Suppressor macrophage (primary cell): ENCODE measurements at places on chromosomes 2 and 18.

DNA sequence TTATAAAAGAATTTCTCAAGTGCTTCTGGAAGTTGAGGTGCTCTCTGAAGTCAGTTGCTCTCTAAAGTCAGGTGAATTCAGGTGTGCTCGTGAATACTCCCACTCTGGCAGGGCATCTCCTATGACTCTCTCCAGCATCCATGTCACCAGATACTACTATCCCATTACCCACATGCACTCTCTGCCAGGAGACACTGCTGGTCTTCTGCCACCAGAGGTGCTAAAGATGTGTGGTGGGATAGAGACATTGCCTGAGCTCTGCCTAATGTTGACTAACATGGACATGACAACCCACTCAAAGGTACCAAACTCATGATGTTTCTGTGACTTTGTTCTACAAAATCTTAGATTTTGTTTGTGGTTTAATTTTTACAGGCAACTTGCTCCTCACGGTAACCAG, 106.4 kb upstream of the HNRNPA3 start:
- DNase-seq: no peak

GRCh38 chr18:76377359-76377756, 117.7 kb downstream of the ZNF516 start:
- no peak for DNase-seq

- DNase-seq: no peak
Observed at GRCh38 chr2:165568361-165568760, 98.9 kb downstream of the CSRNP3 start.

GRCh38 chr2:65431421-65432226, 775 bp downstream of the SPRED2 start:
- peak; percentile 66 for DNase-seq

GRCh38 chr2:116810071-116810470, 1004.4 kb upstream of the DDX18 start:
- DNase-seq: no peak

DNA sequence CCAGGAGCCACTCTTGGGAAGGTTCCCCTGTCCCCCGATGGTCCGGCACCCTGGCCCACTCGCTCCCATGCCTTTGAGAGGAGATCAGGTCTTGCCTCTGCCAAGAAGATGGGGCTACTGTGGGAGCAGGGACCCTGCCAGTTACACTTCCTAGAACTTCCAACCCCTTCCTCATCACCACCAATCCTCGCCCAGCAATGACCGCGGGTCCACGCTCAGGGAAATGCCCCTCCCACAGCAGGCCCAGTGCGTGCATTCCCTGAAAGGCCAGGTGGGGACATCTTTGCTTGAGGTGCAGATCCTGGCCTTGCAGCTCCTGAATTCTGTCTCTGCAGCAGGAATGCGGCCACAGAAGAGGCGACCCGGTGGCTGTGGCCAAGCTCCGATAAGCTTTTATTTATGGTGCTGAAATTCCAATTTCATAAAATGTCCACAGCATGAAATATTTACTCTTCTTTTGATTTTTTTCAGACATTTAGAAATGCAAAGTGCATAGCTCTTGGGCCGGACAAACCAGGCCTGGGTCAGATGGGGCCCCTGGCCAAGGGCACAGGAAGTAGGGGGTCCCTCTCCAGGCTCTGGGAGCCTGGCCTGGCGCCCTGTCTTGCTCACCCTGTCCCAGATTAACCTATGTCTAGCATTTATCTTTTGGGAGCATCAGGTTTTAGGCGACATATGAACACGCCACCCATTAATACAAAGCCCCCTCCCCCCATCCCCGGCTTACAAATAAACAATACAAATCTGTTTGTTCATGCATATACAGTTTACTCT, 29.8 kb downstream of the PXDN start:
- DNase-seq: no peak

- DNase-seq: no peak
Observed at GRCh38 chr2:42933824-42934254, 141.5 kb upstream of the HAAO start.

- no peak for DNase-seq
Observed at GRCh38 chr18:45666006-45666405, 50.7 kb downstream of the SLC14A2 start.

GRCh38 chr2:10285556-10286198, 17.0 kb upstream of the HPCAL1 start:
- DNase-seq: peak; percentile 94

GRCh38 chr18:58128381-58129374, 84.7 kb downstream of the NEDD4L start:
- no peak for DNase-seq

DNA sequence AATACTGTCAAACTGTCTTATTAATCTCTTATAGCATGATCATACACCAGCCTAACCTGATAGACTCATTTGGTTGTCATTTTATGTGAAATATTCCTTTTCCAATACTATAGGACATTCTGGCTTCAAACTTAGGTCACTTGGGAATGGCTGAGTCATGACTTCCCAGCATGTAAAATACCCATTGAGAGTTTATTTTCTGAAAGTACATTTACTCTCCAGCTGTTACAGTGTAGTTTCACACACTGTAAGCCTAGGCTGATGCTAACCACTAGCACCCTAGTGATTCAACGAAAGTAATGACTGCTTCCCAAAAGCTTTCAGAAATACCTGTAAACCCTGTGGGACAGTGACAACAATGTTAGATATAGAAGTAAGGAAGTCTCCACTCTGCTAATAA, 93.8 kb downstream of the FIGN start:
- no peak for DNase-seq

- peak; percentile 95 for DNase-seq
Observed at GRCh38 chr18:44507729-44508325, 172.9 kb upstream of the SETBP1 start.

- DNase-seq: no peak
Observed at GRCh38 chr2:71926876-71927756, 220.5 kb downstream of the CYP26B1 start.

GRCh38 chr2:157327621-157328500, 2.2 kb upstream of the ERMN start:
- peak; percentile 90 for DNase-seq

DNA sequence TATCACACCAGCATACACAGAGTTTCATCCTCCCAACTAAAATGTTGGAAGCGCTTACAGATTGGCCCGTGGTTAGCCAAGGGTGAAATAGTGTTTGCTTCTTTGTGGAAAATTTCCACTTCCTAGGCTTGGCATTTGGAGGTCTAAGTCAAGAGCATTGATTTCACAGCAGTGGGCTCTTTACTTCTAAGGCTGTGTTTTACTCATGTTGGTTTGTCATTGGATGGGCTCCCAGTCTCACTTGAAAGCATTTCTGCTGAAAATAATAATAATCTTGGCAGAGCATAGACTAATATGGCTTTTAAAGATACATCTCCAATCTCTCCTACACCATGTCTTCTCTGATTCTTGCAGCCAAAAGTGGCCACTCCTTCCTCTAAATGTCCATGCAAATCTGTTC, 82.9 kb downstream of the DYNAP start:
- DNase-seq: no peak

DNA sequence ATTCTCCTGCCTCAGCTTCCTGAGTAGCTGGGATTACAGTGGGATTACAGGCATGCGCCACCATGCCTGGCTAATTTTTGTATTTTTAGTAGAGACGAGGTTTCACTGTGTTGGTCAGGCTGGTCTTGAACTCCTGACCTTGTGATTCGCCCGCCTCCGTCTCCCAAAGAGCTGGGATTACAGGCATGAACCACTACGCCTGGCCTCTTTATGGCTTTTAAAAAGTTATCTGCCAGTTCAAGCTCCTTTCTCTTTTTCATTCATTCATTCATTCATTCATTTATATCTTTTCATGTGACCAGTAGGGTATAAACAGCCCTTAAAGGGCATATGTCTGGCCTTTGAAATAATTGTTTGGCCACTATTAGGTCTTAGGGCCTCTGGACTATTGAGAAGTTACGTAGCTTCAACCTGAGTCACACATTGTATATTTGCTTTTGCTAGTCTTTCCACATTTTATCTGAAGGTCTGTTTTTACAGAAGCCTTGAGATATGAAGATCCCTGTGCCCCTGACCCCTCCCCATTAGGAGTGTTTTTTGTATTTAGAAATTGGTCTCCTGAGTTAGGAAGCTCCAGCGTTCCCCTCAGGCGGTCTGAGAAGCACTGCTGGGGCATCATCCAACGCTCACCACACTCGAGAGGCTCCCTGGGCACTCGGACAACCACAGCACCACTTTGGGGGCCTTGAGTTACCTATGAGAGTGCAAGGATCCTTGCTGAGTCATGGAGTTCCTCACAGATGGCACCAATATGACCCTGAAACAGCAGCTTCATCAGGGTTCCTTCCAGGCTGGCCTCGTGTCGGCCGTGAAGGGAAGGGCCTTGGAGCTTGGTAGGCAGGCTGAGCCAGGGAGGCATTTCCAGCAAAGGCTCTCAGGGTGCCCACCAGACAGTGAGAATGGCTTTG, 21.8 kb downstream of the FZD5 start:
- DNase-seq: no peak

DNA sequence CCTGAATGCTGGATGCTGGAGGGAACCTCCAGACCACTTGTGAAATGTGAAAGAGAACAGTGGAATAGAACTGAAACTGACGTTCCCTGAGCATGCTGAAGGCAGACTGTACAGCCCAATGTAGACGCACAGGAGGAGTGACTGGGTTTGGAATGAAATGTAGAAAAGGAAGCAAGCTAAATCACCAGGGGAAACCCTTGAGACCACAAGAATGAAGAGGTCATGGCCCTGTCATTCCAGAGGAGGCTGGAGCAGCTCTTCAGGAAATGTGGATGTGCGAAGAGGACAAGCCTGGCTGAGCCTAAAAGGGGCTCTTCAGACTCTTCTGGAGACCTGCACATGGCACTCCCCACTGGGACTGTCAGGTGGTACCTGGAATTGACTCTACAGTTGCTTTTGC, 118.5 kb upstream of the ALPP start:
- DNase-seq: no peak

- no peak for DNase-seq
Observed at GRCh38 chr18:26756556-26756955, 109.0 kb downstream of the AQP4 start.

DNA sequence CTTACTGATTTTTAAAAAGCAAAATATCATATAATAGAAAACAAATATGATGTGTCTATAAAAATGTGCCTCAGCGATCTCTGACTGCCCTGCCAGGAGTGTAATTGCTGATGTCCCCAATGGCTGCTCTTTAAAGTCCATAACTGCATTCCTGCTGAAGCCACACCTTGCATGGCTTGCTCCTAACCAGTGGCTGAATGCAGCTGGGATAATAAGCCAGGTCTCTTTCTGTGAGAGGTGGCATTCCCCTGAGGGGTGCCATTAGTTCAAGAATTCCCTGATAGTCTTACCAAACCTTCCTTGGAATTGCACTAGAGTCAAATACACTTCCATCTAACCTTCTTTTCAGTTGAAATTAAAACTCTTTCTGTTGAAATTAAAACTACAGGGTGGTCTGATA, 125.8 kb upstream of the ZNF804A start:
- no peak for DNase-seq

- DNase-seq: no peak
Observed at GRCh38 chr18:59906203-59906602, 6.4 kb downstream of the PMAIP1 start.

DNA sequence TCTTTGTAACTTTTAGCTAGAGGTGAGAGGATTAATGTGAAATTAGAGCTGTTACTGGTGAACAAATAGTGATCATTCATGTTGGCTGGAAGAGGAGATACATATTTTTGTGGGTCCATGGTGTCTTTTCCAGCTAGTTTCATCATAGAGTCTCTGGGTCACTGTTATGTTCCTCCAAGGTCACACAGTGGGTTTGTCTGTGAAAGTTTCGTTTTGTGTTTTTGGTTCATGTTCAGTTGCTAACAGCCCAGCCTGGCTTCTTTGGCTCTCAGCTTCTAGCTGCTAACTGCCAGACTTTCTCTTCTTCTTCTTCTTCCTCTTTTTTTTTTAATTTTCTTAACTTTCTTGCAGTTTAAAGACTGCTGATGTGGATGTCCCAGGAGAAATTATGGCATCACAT, 480.0 kb upstream of the SYT4 start:
- DNase-seq: no peak

GRCh38 chr2:120323807-120324399, 22.0 kb upstream of the INHBB start:
- DNase-seq: no peak

DNA sequence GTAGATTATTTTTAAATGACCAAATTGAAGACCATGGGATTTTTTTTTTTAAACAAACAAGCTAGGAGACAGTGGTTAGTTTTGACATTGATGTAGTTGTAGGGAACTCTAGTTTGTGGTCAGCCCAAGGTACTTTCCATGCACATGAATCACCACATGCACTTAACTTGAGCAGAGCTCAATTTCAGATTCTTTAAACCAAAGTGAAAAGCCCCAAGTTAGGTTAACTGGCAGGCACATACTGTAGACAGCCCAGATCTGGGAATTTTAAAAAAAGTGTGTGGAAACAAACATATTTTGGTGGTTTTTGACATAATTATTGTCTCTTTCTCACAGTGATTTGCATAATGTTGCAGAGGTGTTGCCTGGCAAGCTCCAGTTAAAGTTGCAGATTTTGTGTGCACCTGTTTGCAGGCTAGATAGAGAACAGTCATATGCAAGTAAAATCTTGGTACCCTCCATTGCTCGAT, 88.4 kb downstream of the BCL2L11 start:
- peak; percentile 81 for DNase-seq

DNA sequence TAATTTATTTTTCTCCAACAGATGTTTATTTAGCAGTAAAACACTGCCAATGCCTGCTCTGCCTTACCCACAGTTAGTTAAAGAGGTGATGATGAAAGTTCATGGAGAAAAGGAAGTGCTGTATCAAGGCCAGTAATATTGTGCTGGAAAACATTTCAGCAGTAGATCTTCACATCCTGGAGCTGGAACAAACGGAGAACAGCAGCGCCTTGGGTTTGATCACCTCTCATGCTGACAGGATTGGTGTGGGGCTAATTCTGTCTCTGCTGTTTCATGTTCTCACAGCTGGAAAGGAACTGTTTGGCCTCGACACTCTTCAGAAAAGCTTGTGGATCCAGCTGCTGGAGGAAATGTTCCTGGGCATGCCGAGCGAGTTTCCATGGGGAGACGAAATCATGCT, 61.5 kb upstream of the RPE start:
- no peak for DNase-seq

- no peak for DNase-seq
Observed at GRCh38 chr2:134778372-134778771, 59.6 kb upstream of the TMEM163 start.

GRCh38 chr18:3524706-3525105, 74.7 kb downstream of the TGIF1 start:
- DNase-seq: no peak
